ENCODE measurements at places on chromosomes 11 and 22. TPM values are rescaled to one million over a fixed set of nuclear protein-coding genes. Genes with fewer than 3 reads are reported as not detected.

Gene SUN2
- total RNA-seq, result 94.7 TPM

Gene SLC22A9
- not detected for total RNA-seq

Gene TMEM25
- 23.0 TPM for total RNA-seq

Gene JAML
- not detected for total RNA-seq

Gene IL17REL
- not detected for total RNA-seq

Gene BIRC3
- total RNA-seq, result 1.9 TPM

Gene PLAAT4
- 5.0 TPM for total RNA-seq

Gene BTBD18
- not detected for total RNA-seq

Gene ROBO3
- total RNA-seq, result 31.7 TPM

Gene ZDHHC8
- 24.5 TPM for total RNA-seq

Gene TESMIN
- 3.4 TPM for total RNA-seq

Gene ST3GAL4
- total RNA-seq, result 31.3 TPM

Gene LYVE1
- not detected for total RNA-seq

Gene SCGB1C1
- not detected for total RNA-seq

Gene MYOD1
- not detected for total RNA-seq

Gene SORL1
- 0.74 TPM for total RNA-seq

Gene PANX3
- total RNA-seq, result not detected

Data from bronchus fibroblast of lung (primary cell).